M059J (cell line): ENCODE measurements at places on chromosomes 6 and 20. TPM values are rescaled to one million over a fixed set of nuclear protein-coding genes. Genes with fewer than 3 reads are reported as not detected.

- peak; percentile 51 for DNase-seq
Observed at GRCh38 chr20:36384022-36384619, 78.0 kb downstream of the DLGAP4 start.

- DNase-seq: peak; percentile 92
Observed at GRCh38 chr20:31722257-31723068, at the start of gene BCL2L1. Gene BCL2L1 (minus strand): TSS chr20:31722868. CDS start chr20:31722218, 650 bp downstream.

Gene SEMG1
- not detected in 2 replicates for total RNA-seq

Gene VGLL2
- not detected in 2 replicates for total RNA-seq

Gene SUPT3H
- 4.5 and 7.3 TPM in 2 replicates for total RNA-seq

Gene COL21A1
- 1.4 and 41.5 TPM in 2 replicates for total RNA-seq

Gene KCNG1
- total RNA-seq: 2.4 and 4.5 TPM in 2 replicates

Gene TMX4
- total RNA-seq: 23.8 and 33.6 TPM in 2 replicates

DNA sequence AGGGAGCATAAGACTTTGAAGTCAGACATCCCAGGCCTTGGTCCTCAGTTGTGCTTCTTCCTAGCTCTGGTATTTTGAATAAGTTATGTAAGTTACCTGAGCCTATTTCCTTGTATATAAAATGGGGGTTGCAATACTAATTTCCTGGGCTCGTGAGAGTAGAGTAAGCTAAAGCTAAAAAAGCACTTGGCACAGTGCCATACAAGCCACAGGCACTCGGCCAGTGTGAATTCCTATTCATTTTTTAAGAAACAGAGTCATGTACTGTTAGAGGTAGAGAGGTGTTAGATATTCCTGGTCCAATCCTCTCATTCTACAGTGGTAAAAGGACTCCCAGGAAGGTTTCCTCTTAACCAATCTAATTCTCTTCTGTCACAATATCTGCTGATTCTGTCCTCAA is 79.6 kb upstream of the EPB41L1 start:
- no peak for DNase-seq

Gene LRRC1
- 13.0 and 18.4 TPM in 2 replicates for total RNA-seq

DNA sequence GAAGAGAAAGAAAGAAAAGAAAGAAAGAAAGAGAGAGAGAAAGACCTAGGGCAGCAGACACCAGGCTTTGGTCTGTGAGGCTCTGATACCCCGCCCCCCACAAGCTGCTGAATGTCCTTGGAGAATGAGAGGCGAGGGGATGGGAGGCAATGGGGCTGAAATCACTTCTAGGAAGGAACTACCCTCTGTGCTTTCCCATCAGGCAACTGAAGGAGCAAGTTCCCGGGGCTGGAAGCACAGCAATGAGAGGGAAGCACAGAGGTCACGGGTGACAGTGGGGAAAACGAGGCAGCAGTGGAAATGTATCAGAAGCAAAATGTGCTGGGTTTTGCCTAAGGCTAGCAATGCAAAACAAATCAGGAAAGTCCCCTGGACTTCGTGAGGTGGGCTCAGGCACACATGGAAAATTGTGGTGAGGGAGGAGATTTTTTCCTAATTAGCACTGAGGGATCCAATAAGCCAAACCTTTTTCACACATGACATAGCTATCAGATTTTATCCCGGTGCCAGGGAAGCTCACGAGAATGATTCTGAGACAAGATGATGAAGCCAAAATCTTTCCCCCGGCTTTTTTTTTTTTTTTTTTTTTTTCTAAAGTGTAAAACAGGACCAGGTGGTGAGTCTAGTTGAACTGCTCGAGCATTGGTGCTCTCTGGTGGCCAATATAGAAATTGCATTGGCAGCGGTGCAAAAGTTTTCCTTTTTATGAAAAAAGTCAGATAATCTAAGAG is 16.8 kb upstream of the ARFGEF2 start:
- peak; percentile 75 for DNase-seq

- peak; percentile 72 for DNase-seq
Observed at GRCh38 chr6:169069356-169069755, 184.3 kb downstream of the THBS2 start.

Gene CST7
- total RNA-seq: 4.2 and 6.8 TPM in 2 replicates

DNA sequence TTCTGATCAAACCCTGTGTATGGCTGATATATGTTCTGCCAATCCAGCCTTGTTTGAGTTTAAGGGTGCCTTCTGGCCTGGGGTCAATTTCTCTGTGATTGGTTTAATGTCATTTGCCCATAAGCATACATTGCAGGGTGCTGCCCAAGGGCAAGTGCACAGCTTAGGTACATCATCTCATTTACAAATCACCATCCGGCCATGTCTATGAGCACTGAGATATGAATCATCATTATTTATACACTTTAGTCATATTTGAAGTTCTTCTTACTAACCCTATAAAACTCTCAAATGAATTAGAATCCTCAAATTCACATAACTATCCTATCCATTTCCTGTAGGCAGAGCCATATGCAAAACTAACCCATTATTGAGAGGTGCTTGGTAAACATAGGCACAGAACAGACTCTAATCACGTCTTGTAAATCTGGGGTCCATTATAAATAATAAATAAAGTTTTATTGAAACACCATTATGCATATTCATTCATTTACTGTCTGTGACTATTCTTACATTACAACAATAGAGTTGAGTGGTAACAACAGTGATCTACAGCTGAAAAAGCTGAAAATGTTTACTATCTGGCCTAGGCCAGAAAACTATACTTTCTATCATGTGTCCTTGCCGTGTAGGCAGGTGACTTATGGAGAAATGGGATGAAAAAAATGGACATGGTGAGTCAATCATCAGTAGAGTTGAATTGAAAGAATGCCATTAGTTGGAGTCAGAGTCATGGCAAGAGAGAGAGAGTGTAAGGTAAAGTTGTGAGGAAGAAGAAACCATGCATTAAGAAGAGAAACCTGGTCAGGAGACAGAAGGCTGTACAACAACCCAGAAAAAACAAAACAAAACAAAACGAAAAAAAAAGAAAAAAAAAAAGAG is 25.0 kb downstream of the KCNQ5 start:
- DNase-seq: peak; percentile 36

Gene FAM83B
- total RNA-seq: 0.10 and 0.20 TPM in 2 replicates

DNA sequence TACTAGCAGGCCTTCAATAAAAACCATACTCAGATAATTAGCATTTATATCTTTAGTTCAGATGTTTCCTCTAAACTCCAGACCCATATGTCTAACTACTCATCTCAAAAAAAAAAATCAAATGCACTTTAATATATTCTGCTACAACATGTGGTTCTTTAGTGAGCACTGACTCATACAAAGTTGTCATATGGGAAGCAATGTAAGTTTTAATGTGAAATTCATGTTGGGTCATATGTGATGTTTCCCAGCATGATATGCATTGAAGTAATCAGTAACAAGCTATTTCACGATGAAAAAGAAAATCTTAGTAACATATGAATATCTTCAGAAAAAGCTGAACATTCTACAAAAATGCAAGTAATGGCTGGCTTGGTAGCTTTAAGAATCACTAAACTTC is 859.7 kb upstream of the ADGRB3 start:
- no peak for DNase-seq

GRCh38 chr20:52331655-52332054 is 140.1 kb upstream of the ZFP64 start:
- DNase-seq: no peak

Gene FAM83C
- 0.02 TPM in 1 of 2 replicates, not detected in the other for total RNA-seq

DNA sequence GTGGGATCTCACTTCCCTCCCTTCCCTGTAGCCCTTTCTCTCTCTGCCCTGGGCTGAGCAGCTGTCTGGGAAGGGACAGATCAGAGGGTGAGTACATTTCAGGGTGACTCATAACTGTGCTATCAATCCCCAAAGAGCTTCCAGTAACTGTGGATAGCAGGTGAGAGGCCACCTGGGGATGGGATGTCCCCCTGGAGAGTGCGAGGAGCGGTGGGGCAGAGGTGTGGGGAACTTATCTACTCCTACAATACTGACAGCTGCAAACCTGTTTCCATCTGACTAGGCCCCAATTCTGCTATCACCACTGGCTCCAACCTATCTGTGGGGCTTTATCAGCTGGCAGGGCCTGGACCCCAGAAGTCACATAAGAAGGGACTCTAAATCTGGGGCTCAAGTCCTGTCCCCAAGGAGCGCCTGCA is 32.6 kb downstream of the KCNK5 start:
- no peak for DNase-seq

DNA sequence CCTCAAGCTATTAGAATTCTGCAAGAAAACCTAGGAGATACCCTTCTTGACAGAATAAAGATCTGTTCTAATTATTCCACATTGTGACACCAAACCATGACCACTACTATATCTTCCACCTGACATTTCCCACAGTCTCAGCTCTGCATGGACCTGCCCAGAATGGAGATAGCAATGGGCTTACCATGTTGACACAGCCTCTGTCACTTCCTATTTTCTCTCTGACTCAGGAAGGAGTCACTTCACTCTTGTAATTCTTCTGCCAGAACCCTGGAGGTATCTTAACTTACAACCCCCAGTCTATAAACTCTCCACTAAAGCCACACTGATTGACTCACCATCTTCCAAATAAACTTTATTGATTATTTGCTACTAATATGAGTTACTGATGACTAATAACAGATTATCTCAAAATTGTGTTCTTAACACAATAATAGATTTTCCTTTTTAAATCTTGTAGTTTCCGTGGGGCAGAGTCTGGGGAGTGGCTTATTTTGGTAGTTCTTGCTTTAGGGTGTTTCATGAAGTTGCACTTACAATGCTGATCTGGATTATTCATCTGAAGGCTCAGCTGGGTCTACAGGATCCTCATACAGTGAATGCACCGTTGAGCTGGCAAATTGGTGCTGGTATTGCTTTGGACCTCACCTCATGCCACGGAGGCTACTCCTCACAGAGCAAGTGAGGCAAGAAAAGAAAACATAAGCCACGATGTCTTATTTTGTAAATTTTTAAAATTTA is 869.9 kb downstream of the KIF16B start:
- DNase-seq: peak; percentile 88

GRCh38 chr6:159655409-159655988 is 37.5 kb downstream of the SOD2 start:
- DNase-seq: no peak

DNA sequence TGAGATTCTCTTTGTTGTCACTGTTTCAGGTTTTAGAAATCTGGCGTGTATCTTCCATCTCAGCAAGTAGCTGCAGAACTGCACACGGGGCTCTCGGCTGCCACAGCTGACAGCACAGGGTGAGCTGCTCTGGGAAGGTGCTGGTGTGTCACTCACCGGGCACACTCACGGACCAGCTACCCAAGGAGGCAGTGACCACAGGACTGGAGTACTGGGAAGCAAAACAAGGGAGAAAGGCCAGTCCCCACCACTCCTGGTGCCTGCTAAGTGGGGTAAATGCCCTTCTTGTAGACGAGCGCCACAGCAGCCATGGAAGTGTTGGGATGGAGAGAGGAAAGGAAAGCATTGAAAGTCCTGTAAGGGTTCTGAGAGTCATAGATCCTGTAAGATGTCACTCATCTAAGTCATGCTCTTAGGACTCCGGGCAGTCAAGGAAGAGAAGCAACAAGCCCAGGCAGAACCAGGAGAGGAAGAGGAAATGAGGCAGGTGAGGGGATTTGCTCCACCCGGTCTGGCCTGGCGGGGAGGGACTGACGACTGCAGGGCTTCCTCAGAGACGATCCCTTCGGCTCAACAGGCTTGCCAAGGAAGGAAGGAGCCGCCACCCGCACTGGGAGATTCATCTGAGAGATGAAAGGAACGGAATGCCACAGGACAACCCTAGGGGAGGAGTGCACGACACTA is 48.1 kb downstream of the PRDM1 start:
- DNase-seq: no peak

DNA sequence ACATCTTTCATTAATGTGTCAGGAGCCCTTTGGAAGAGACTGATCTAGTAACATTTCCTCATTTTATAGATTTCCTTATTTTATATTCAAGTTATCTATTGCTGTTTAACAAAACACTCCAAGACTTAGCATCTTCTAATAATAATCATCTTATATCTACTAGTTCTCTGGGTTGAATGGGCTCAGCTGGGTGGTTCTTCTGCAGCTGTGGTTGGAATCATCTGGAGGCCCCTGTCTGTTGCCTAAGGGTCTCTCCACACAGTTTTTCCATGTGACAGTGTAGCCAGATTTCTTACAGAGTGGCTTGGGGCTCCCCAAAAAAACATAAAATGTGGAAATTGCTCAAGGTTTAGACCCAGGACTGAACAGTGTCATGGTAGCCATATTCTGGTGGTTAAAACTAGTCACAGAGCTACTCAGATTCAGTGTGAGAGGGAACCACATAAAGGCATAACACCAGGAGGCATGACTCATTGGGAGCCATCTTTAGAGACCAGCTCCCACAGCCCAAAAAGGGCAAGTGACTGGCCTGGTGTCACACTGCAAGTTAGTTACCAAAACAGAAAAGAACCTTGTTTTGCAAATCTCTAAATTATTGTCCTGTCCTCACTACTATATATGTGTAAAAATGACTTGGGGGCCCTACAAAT is 11.5 kb downstream of the SLC2A10 start:
- DNase-seq: peak; percentile 57

Gene NEU1
- 210 and 218 TPM in 2 replicates for total RNA-seq

DNA sequence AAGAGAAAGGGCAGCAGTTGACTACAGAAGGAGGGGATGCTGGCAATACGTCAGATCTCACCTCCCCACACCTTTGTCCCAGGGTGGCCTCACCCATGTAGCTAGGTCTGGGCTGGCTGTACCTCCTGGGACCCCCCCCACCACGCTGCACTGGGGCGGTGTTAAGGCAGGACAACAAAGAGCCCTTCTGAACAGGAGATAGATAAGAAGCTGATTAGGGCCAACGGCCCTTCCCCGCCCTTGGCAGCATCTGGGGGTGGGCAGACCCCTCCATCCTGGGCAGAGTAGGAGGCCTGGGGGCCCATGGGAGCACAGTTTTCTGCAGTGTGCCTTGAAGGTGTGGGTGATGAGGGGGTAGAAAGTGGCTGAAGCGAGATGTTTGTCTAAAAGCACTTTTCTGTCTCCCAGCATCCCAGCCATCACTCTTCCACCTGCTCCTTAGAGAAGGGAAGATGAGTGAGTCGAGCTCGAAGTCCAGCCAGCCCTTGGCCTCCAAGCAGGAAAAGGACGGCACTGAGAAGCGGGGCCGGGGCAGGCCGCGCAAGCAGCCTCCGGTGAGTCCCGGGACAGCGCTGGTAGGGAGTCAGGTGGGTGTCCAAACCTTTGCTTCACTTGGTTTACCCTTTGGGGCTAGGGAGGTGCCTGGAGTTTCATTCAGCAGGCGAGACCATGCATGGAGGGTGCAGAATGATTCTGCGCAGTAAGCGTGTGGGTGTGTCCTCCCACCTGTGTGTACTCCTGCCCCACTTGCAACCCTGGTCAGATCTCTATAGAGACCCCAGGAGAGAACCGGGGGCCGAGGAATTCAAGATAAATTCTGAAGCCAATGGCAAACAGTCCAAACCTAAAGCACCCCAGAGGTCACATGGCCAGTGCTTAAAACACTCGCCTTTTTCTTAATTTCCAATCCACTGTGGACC is 3.9 kb downstream of the HMGA1 start:
- no peak for DNase-seq

DNA sequence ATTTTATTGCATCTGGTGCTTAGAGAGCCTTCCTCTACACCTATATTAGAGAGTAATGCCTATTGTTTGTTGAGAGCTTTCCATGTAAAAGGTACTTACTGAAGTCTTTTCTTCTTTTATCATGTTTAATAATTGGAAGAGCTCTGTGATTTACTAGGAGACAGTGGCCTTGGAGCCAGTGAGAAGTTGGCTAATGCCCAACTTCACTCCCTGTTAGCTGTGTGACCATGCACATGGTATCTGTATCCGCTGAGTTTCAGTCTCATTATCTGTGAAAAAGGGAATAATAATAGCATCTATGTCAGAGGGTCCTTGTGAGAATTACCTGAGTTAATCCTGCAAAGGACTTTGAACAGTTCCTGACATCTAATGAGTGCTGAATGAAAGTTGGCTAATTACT is 105.0 kb downstream of the CD109 start:
- no peak for DNase-seq
